ENCODE measurements at places on chromosomes 6 and 20.

DNA sequence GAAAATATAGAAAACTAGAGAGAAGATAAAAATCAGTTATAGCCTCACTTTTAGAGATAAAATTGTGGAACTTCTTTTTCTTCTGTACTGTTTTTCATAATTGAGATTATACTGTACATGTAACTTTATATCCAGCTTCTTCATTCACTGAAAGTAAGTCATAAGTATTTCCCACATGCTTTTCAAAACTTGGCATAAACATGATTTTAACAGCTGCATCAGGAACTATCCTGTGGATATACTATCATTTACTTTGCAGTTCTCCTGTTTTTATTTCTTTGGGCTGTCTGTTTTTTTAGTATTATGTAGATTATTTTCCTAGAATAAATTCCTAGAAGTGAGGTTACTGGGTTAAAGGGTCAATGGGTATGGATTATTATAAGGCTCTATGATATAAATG lies 14.8 kb downstream of the DSTN start:
- no peak for DNase-seq

GRCh38 chr6:3258720-3259490 lies at the start of gene PSMG4:
Gene PSMG4 (plus strand): TSS chr6:3258947. CDS start chr6:3259023, 76 bp downstream.
- DNase-seq = peak; percentile 82

DNA sequence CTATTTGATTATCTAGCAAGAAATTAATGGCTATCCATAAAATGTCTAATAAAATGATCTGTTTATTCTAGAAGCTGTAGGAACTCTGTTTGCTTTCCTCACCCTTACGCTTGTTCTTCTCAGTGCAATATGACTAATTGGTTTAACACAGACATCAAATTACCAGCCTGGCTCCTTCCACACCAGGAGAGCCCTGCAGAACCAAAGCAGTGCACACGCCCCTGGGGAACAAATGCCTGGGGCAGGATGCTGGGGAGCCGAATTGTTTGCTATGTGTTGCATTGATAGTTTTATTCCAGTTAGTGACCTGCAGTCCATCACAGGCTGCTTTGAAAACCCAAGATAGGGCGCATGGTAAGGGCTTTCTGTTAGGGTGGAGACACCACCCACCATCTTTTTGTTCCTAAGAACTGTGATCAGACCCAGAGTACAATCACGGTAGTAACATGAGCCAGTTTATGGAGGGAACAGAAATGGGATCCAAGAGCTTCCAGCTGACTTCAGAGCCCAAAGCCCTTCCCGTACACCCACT lies 126.4 kb upstream of the CD93 start:
- DNase-seq = no peak

DNA sequence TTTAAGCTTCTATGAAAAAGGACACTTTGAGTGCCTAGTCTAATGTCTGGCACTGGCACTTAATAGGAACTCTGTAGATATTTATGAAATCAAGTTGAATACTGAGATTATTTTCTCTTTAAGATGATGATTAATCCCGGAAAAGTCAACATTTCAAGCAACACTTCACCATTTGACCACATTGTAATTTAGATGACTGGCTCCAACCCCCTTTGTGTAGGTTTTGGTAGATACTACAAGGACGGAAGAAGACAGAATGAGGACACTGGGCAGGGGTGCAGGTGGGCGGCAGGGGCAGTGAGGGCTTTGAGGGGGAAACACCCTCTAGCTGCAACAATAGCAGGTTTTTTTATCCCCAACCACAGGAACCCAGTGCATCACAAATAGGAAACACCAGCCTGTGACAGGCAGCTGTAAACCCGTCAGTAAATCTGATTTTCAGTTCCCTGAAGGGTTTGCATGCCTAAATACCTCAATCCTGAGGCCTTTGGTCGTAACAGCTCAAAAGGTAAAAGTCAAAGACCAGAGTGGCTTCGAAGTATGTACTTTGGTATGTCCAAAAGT lies 4.6 kb downstream of the DTNBP1 start:
- DNase-seq = no peak

DNA sequence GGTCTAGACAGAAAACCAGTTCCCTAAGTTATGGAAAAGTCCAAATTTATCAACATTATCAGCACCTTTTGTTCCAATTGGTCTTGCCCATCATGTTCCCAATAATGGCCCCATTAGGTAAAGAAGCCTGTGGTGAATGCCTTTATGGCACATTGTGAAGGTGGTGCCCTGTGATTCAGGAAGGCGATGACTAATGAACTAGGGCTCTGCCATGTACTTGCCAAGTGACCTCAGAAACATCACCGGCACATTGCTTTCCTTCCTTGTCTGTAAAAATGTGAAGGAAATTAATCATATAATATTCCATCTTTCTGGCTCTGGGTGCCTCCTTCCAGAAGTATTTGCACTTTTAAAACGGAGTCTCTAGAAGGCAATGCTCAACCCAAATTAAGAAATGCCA lies 132.3 kb downstream of the UNC5CL start:
- no peak for DNase-seq

DNA sequence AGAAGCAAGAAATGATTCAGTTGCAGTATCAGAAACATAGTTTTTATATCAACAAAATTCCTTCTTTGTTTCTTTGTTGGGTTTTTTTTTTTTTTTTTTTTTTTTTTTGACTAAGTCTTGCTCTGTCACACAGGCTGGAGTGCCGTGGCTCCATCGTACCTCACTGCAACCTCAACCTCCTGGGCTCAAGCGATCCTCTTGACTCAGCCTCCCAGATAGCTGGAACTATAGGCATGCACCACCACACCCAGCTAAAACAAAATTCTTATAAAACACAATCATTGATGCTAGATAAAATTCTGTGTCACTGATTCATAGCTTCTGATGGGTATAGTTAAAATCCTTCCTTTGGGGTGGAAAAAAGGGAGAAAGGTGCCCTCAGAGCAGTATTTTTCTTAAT lies 110.3 kb upstream of the TNFAIP3 start:
- DNase-seq = no peak

DNA sequence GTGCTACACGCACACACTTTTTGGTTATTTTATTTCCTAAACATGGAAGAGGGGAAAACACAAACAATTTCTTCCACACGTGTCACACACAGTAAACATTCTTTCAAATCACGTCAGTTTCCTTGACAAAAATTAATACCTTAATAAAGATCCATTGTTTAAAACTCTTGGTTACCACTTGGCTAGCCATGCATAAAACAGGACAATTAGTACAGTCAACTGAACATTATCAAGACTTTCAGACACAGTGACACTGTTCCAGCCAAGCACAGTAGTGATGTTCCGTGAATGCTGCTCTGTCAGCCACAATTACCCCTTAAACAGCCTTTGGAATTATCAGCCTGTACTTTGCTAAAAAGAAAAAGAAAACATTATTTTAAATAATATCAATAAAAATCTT lies 50.8 kb downstream of the GMDS start:
- DNase-seq = no peak

GRCh38 chr6:147156799-147157382 lies 47.3 kb upstream of the STXBP5 start:
- no peak for DNase-seq

DNA sequence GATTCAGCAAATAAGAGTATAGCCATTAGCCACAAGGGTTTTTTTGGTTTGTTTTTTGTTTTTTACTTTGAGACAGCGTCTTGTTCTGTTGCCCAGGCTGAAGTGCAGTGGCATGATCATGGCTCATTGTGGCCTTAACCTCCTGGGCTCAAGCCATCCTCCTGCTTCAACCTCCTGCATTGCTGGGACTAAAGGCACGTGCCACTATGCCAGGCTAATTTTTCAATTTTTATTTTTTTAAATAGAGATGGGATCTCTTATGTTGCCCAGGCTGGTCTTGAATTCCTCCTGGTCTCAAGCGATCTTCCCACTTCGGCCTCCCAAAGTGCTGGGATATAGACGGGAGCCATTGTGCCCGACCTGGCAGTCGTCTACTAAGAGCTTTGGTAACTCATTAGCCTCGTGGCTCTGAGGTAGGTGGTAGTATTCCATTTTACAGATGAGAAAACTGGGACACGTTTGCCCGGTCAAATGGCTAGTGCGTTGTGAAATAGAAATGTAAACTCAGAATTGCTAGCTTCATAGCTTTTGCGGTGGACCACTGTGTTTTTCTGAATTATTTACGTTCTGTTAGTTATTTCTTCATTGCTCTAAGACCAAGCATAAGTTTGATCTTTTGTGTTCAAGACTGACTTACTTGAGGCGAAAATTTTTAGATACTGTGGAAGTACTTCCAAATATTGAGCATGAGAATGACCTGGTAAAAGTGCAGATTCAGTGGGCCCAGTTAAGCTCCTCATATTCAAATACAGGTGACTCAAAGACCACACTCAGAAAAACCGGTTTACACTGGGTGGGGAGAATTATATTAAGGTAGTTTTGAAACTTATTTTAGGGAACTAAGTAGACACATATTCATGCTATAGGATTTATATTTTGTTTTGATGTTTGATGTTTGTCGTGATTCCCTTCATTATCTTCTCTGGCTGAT lies 2.1 kb downstream of the PANK2 start:
- no peak for DNase-seq

GRCh38 chr20:62555642-62556420 lies 80.0 kb upstream of the GATA5 start:
- DNase-seq = no peak

DNA sequence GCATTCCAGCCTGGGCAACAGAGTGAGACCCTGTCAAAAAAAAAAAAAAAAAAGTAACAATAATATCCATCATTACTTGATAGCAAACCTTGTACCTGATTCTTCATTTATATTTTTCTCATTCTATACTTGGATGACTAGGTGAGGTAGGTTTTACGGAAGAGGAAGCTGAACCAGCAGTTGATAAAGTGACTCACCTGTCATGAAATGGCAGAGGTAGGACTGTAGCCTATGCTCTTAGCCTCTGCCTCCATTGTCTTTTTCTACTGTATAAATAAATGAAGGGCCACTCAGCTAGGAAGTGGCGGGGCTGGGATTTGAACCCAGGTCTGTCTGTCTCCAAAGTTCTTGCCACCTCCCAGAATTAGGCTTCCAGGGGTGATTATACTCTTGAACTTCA lies 20.7 kb upstream of the EPB41L1 start:
- no peak for DNase-seq

DNA sequence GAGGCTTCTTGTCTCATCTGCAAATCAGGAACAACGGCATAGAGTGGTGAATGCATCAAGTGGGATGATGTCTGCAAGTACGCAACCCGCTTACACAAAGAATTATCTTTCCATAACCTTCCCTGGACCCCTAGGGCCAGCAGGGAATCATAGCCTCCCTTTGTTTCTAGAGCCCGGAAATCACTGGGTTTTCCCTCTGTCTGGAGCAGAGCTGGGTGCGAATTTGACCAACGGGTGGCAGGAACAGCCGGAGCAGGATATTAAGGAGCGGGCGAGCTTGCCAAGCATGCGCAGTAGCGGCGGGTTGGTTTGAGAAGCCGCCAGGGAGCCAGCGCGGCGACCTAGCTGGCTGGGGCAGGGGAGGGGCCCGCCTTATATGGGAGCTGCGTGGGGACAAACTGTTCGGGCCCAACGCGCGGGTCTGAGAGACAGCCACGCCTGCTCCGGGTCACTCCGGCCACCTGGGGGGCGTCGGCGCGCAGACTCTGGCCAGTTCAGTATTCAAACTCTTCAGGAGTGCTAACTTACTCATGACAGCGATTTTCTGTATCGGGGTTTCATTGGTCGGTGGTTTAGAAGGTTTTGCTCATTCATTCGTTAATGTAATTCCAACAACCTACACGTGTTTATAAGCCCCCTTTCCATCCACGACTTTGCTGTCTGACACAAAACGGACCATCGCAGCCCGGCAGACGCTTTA lies 1.6 kb upstream of the KIF16B start:
- peak; percentile 73 for DNase-seq

DNA sequence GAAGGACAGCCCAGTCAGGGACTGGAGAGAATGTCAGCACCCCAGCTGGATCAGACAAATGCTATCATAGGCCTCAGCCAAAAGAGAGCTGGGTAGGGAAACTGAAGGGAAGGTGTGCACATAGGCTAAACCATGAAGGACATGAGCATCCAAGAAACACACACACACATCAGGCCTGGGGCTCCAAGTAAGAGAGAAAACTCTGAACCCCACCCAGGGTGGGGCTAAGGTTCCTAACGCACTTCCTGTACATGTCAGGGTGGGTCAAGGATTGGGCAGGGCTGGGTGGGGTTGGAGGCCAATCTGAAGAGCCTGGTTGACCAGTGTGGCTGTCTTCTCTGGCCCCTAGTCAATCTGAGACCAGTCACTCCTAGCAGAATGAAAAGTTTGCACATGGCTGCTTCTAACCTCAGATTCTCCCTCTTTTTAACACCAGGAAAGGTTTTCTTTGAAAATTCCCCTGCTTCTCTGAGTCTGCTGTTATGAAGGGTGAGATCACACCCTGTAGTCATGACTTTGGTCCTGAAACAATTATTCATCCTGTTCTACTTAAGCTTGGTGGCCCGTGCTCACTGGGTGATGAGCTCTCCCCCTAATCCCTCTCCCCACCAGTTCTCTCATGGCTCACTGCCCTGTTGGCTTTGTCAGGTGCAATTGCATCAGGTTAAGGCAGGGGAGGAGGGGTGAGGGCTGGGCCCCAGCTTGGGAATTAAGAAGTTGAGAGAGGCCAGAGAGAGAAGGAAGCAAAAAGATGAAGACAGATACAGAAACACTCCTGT lies 88.4 kb downstream of the MAFB start:
- DNase-seq = no peak

DNA sequence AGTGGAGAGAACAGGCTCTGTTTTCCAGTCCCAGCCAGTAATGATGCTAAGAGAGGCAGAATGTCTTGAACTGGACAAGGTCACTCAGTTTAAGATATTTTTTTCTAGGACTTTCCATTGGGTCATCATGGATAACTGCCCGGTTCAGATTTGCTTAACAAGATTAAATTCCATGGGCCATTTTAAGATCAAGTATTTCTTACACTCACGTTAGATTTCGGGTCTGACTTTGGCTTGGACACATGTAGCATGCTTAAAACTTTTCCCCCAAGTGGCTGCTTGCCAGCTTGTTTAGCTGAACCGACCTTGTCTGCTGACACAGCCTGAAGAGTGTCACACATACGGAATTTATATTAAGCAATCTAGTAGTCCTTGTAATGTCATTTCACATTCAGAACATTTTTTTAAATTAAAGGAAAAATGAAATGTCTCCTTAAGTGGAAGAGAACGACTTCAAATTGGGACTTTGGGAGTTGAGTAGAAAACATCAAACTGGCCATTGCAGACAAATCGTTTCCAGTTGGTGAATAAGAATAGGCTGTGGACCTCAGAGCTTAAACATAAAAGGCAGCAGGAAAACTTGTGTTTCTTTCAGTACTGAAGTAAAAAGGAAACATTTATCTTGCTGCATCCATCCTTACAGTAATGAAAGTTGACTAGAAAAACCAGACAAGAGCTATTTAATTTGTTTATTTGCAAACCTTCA lies 29.0 kb downstream of the ARMC2 start:
- DNase-seq = no peak

DNA sequence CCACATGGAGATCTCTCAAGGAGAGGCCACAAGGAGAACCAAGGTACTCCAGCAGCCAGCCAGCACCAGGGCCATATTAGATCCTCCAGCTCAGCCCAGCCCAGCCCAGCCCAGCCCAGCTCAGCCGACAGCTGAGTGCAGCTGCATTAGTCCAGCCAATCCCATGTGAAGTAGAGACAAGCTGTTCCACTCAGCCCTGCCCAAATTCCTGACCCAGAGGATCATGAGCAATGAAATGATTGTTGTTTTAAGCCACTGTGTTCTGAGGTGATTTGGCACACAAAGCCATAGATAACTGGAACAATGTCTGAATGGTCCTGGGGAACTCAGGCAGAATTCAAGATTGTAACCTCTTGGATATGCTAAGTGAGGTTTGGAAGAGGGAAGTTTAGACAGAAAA lies 59.5 kb upstream of the BMP2 start:
- DNase-seq = no peak

- no peak for DNase-seq
These were observed 100.9 kb downstream of the OPRM1 start for GRCh38 chr6:154139892-154140291.

GRCh38 chr6:75278474-75279077 lies 6.0 kb downstream of the TMEM30A start:
- DNase-seq = no peak
